ENCODE measurements at places on chromosomes 7 and 10.

- DNase-seq, result no peak
These were observed 451.7 kb upstream of the TEX47 start for GRCh38 chr7:89247207-89247606.

GRCh38 chr7:14896461-14896860 lies 6.1 kb downstream of the DGKB start:
- no peak for DNase-seq

- DNase-seq, result no peak
These were observed 5.5 kb downstream of the ZNF503 start for GRCh38 chr10:75395932-75396630.

GRCh38 chr10:16527452-16527851 lies 5.8 kb upstream of the C1QL3 start:
- no peak for DNase-seq

DNA sequence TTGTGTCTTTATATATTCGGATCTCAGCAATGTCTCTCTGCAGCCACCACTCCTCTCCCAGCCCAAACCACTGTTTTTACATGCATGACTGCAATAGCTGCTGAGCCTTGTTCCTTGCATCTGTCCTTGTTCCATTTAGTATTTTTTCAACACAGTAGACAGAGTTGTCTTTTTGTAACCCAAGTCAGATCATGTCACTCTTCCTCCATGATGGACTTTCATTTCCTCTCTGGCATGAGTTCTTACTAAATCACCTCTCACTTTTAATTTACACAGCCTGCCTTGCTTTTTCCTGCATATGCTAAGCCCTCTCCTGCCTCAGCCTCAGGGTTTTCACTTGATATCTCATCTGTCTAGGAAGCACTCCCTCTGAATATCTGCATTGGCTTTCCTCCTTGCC lies 353.2 kb downstream of the HGF start:
- no peak for DNase-seq

DNA sequence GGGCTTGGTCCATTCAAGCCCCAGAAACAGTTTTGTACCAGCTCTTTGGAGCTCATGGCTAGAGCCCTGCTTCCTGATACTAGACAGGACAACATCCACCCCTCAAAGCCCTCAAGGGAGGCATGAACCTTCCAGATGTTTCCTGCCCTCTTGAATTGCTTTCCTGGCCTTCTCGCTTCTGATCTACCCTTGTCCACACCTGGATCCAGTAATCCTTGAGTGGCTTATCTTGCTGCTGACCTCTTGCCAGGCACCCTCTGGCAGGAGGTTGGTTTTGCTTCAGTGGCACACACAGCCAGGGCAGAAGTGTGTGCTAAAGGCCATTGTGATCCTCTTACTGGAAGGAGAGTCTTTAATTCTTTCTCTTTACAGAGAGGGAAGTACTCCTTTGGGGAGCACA lies 495.8 kb downstream of the PLXNA4 start:
- DNase-seq, result no peak

GRCh38 chr7:617614-618538 lies 98.2 kb upstream of the PDGFA start:
- DNase-seq, result no peak

DNA sequence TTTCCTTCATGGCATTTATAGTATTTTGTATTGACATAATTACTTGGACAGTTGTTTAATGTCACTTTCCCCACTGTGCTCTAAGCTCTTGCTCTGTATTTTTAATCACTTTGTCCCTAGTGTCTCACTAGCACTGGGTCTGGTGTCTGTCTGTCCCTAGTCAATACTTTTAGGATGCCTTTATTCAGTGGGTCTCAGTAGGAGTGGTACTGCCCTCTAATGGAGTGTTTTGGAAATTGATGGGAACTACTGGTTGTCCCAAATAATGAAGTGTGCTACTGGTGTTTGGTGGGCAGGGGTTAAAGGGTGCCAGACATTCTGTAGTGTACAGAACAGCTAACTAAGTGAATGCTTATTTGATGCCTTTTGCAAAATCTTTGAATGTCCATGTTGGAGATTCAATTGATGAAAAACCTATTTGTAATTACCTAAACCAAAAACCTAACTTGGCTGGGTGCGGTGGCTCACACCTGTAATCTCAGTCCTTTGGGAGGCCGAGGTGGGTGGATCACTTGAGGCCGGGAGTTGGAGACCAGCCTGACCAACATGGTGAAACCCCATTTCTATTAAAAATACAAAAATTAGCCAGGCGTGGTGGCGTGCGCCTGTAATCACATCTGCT lies 33.3 kb downstream of the CDK14 start:
- DNase-seq, result no peak

DNA sequence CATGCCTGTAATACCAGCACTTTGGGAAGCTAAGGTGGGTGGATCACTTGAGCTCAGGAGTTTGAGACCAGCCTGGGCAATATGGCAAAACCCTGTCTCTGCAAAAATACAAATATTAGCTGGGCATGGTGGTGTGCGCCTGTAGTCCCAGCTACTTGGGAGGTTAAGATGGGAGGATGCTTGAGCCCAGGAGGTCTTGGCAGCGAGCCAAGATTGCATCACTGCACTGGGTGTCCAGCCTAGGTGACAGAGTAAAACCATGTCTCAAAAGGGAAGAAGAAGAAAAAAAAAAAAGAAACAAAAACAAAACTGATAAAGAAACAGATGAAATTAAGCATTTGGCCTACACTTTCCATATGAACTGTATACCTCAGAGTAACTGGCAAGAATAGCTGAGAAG lies 319.2 kb downstream of the PARD3 start:
- no peak for DNase-seq

DNA sequence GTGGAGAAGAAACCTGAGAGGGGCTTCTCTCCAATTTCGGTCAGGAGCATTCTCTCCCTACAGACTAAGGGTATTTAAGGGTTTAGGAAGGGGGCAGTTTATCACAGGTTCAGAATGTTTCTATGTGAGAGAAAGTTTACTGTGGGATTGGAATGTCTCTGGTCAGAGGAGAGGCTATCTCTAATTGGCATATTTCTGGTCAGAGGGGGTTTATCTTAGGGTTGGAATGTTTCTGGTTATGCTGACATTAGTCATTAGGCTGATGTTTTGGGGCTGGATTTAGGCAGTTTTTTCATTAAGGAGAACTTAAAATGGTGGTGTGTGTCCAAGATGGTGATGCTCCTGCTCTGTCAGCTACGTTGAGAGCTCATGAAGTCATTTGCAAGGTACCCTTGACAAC lies 758.0 kb downstream of the TYW1 start:
- DNase-seq, result no peak

DNA sequence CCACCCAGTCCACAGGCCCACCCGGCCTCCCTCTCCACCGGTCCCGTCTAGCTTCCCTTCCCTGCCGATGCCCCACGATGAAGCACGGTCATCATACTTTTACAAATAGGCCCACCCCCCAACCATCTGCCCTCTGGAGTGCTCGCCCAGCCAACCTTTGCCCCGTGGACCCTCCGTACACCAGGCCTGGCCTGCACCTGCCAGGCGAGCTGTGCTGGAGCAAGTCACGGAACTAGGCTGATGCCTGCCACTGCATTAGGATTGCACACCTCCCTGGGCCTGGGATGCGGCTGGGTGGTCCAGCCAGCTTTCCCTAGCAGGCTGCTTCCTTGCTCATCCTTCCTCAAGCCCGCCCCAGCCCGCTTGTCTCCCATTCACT lies 44.7 kb downstream of the PPIF start:
- DNase-seq, result no peak

DNA sequence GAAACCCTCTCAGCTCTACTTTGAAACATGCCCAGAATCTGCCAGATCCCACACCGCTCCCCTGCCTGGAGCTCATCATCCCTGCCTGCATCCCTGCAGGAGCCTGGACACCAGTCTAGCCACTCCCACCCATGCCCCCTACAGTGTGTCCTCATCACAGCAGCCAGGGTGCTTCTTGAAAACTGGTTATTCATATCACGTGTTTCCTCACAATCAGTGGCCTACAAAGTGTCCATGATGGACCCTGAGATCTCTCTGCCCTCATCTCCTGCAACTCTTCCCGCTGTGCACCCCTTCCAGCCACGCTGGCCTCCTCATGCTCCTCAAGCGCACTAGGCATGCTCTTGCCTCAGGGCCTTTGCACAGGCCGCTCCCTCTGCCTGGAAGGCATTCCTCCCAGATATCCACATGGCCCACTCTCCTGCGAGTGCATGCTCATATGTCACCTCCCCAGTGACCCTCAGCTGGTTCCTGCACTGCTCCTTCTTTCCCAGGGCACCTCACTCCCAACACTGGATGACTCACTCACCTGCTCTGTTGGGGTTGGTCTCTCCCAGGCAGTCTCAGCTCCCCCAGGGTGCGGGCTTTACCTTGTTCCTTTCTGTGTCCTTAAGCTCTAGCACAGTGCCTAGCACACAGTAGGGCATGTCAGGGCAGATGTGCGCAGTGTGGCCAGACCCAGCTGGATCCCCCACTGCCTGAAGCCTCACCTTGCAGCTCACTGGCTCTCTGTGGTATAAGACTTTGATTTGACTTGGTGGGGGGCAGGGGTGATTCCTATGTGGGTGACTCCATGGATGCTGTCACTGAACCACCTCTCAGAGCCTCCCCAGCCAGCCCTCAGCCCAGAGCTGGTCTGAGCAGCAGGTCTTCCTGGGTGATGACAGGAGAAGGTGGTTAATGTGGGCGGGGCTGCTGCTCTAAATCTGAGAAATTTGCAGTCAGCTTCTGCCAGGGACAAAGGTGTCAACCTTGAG lies 37.3 kb downstream of the CDH23 start:
- no peak for DNase-seq

- DNase-seq, result no peak
These were observed 7.9 kb downstream of the ENTPD7 start for GRCh38 chr10:99667108-99667751.

GRCh38 chr10:80771902-80772555 lies 234.3 kb downstream of the SH2D4B start:
- no peak for DNase-seq

DNA sequence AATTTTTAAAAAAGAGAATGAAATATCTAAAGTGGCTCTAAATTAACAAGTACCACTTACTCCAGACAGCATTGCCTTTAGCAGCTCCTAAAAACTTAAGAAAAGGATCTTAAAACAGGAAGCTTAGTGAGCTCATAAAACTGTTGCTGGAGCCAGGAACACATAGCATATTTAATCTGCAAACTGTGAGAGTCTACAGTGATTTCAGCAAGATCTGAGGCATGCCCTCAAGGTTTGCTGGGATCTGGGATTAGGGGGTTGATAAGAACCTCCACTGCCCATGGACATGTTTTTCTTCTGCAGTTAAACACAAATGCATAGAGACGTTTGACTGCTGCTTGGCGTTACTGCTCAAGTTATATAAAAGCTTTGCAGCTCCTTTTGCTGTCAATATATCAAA lies 3.8 kb downstream of the GLI3 start:
- no peak for DNase-seq

GRCh38 chr7:15686957-15687545 lies 568 bp upstream of the MEOX2 start:
- no peak for DNase-seq

DNA sequence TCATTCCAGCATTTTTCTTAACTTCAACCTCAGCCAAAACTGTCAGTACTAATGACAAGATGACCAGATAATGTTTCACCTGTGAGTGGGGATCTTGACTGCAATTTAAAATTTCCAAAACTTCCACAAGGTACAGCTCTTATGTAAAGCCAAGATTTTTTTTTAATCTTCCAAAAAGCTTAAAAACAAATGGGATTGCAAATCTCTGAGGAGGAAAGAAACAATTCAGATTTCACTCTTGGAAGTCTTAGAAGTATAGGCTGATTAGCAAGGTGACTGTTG lies 90.2 kb downstream of the AGMO start:
- no peak for DNase-seq

- no peak for DNase-seq
These were observed 223.7 kb downstream of the MTERF1 start for GRCh38 chr7:91656541-91657482.

DNA sequence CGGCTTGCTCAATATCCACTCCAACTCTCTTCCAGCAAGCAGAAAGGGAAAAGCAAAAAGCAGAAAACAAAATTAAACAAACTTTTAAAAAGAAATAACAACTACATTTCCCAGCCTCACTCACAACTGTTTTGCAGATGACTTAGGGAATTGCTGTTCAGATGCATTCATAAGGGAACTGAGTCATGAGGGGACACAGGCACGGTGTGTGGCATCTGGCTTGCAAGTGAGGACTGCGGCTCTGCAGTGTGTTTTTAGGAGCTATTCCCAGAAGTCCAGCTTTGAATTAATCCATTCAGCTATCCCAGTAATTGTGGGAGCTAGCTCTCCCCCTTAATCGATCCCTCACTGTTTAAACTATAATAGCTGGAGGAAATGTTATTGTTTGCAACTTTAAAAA lies 30.3 kb downstream of the PTN start:
- no peak for DNase-seq

DNA sequence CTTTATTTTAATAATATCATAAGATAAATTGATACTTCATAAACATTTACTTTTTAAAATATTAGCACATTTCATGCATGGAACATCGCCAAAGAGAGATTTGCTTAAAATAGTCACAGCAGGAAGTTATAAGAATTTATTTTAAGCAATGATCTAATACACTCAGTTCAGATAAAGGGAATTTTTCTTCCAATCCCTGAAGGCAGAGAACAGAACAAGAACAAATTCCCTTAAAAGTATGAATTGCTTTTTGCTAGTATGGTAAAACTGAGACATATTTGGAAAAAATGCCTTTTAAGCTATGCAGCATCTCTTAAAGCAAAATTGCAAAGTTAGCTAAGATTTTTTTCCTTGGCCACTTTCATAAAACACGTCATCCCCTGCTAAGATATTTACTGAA lies 91.0 kb downstream of the SEMA3D start:
- DNase-seq, result no peak

Measured in activated effector memory CD4-positive, alpha-beta T cell treated with Interleukin-2 at 50 U/mL for 16 hours (primary cell).